Stimulated activated CD4-positive, alpha-beta T cell treated with anti-CD3 and anti-CD28 coated beads, Interleukin-12 subunit alpha, Interleukin-12 subunit beta, amount 100 ng/mL, for 48 hours (primary cell): ENCODE measurements at places on chromosomes 4 and X.

GRCh38 chrX:72644946-72645345 is 69.2 kb downstream of the PHKA1 start:
- no peak for DNase-seq

DNA sequence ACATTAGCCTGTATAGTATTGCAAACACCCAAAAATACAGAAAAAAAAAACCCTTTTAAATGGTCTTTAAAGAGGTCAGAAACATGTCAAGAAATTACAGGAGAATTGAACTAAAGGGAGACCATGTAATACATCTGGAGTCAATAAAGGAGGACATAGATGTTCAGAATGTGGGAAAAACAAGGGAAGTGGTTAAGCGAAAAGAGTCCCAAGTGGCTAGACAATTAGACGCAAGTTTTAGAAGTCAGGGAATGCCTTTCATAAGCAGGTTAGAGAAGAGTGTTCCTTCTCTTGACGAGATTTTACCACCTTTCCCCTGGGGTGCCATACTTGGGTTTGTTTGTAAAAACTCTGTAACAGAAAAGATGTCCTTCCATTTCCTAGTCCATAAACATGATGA is 7.8 kb downstream of the LNX1 start:
- DNase-seq: no peak

DNA sequence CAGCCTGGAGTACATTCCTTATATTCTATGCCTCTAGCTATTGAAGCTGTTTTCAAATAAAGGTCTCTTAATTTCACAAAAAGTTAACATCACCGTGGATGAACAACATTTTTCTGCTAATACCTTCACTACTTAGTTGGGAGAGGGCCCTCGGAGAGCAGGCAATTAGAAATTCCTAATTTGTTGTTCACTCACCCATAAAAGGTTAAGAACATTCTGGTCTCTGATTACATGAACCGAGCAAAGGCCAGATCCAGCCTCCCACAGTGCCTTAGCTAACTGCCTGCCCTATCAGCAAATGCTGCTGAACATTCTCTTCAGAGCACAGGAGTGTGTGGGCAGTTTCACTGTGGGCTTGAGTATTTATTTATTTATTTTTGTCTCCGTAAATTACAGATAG is 36.0 kb upstream of the TTC29 start:
- no peak for DNase-seq

DNA sequence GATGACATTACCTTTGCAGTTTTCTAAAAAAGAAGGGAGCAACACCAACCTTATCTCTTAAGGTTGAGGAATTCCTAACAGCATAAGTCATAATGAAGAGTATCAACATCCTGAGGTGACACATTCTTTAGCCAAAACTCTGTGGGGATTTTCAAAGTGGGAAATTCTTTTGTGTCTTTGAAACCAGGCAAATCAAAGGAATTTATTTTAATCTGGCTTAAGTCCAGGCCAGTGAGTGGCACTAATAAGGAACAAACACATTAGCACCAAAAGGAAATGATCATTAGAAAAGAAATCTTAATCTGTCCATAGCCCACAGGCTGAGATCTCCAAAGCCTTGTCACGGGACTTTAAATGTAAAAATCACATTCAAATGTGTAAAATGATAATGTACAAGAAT is 110.1 kb downstream of the LARP7 start:
- DNase-seq: no peak

DNA sequence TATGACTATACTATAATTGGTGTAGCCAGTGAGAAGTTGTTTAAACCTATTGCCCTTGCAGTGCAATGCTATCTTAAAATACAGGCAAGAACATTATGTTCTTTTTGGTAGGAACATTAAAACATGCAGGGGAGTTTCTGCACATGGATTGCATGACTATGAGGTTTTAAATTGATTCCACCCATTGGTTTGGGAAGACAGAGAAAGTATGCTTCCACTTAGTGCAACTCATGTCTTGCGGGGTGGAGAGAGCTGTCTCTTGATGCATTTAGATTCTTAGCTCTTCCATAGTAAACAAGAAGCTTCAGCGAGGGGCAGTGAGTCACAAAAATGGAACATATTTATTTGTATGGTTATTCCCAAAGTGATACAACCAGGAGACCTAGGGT is 39.5 kb upstream of the RASL11B start:
- no peak for DNase-seq

GRCh38 chr4:154294652-154295350 is 196.8 kb downstream of the DCHS2 start:
- no peak for DNase-seq

GRCh38 chr4:94925764-94926347 is 168.1 kb downstream of the BMPR1B start:
- no peak for DNase-seq

- no peak for DNase-seq
These were observed 178.7 kb upstream of the FAT1 start for GRCh38 chr4:186902361-186902760.

GRCh38 chr4:123557857-123558536 is 161.4 kb downstream of the SPRY1 start:
- DNase-seq: no peak

GRCh38 chr4:20554134-20554533 is 146.1 kb upstream of the PACRGL start:
- DNase-seq: no peak

GRCh38 chr4:16072168-16072567 is 11.7 kb downstream of the PROM1 start:
- no peak for DNase-seq

DNA sequence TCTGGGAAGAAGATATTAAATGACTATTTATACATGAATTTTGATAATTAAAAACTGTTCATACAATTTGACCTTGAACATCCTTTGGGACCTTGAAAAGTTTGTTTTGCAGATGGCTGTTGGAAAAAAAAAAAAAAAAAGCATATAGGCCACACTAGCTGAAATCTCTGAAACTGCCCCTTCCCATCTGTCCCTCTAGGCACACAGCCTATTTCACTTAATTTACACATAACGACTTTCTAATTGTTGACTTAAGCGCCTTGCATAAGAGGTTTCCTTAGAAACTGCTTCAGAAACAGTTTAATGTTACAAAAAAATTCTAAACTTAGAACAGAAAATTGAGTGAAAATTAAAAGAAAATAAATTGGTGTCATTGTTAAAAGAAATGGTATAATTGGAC is 131.0 kb downstream of the COX18 start:
- DNase-seq: no peak

DNA sequence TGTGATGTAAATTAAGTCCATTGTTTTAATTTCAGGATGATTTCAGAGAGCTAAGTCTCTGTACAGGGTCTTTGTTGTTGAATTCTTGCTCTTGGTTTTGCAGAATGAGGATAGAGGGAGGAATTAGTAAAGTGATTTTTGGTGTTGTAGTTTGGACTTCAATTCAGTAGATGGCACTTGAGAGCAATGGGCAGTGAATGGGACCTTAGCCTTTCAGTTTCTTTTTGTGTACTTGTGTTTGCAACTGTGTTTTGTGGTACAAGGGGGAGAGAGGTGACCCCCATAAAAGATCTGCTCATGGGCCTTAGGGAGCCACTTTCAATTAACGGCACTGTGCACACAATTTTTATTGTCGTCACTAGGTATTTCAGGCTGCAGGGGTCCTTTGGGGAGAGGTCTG is 340.0 kb downstream of the DCAF12L2 start:
- no peak for DNase-seq

GRCh38 chr4:154743683-154744340 is at the start of gene LRAT:
LRAT (plus strand) TSS chr4:154744000; CDS start chr4:154744327, 327 bp downstream.
- DNase-seq: peak; percentile 24

DNA sequence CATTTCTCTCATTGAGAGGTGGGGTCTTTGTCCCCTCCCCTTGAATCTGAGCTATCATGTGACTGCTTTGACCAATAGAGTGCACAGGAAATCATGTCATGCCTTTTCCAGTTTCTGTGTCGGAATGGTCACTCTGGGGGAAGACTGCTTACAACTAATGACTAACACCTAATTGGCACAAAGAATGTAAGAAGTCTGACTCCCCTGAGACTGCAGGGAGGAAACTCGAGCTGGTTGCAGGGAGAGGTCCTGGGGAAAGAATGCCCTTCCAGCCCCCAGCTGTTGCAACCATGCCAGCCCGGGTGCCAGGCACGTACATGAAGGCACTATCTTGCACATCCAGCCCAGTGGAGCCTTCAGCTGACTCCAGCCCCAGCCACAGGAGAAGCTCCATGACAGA is 254.2 kb downstream of the DHX15 start:
- DNase-seq: no peak

GRCh38 chr4:47382846-47383360 is 80.6 kb downstream of the COMMD8 start:
- DNase-seq: no peak

DNA sequence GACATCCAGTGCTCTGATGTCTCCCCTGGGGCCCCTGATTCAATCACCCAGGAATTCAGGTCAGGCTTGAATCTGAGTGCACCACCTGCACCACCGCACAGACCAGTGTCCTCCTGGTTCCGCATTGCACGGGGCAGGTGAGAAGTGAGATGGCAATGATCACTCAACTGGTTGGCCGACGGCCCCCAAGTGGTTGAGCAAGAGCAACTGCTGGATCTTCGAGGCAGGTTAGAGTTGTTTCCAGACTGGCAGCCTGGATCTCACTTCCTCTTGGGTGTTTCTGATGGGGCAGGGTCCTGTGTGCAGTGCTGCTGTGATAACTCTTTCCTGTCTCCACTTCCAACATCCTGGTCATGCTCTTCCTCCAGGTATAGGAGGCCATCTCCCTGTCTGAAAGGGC is 50.4 kb downstream of the C4orf50 start:
- no peak for DNase-seq
